ENCODE measurements at places on chromosomes 3 and 15.
A peak's percentile ranks its signal among the peaks of the same experiment; 100 is the strongest.

- DNase-seq, result no peak
Observed at GRCh38 chr3:37773911-37774310, 87.8 kb upstream of the CTDSPL start.

- DNase-seq, result no peak
Observed at GRCh38 chr3:120497818-120498217, 47.0 kb upstream of the FSTL1 start.

DNA sequence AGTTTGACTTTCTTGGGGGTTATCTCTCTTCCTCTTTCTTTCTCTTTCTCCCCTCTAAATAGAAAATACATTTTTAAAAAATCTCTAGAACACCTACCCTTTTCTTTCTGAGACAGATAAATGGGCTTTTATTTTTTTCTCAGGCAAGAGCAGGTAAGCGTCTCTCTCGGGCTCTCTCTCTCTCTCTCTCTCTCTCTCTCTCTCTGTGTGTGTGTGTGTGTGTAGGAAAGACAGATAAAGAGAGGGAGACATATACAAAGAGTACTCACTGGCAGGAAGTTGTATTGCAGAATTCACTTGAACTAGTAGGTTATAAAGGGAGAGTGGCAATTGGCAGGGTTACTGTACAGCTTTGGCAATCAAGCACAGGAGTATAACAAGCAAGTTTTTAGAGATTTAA is 118.1 kb upstream of the LSAMP start:
- DNase-seq, result no peak

DNA sequence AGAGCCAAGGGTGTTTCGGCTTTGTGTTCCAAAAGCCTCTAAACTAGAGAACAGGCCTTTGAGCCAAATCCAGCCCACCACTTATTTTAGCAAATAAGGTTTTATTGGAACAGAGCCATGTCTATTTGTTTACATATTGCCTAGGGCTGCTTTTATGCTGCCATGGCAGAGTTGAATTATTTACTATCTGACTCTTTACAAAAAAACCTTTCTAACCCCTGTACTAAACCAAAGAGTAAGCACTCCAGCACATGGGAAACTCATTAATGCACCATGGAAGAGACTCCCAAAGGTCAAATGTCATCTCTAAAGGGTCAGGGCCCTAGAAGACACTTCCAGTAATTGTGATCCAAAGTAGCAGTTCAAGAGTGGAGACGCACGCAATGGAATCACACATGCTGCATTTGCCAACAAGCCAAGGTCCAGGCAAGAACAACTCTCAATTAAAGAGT is 22.3 kb downstream of the OSBPL10 start:
- no peak for DNase-seq

DNA sequence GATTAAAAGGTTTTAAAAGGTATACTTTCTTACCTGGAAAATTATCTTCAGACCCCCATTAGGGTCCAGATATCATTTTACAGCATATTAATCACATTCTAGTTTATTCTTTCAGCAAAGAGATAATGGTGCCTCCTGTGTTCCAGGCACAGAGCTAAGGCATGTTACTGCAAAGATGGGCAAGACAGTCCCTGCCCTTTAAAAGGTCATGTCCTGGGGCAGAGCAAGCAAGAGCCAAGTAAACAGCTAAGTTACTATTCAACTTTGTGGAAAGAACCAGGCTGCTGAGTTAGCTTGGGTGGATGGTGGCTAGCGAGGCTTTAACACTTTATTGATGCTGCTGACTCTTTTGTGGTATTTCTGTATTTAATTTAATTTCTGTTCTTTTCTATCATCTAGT is 75.0 kb downstream of the LRRC28 start:
- DNase-seq, result no peak

- no peak for DNase-seq
Observed at GRCh38 chr3:79910337-79910736, 142.5 kb upstream of the ROBO1 start.

DNA sequence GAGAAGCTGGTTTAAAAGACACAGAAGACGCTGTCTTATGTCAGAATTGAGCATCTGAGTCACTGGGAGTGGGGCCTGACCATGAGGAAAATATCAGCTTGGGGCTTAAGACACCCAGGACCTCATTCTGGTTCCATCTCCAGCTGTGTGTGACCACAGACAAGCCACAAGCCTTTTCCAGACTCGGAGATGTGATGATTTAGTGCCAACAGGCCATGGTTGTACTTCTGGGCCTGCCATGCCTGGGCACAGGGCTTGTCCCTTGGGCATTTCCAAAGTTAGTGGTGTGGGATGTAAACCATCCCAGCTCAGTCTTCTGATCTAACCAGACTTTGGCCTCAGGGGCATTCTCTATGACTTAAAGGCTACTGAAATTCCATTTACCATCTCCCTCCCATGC is 269.8 kb downstream of the RYR3 start:
- no peak for DNase-seq

GRCh38 chr15:26562336-26562735 is 210.5 kb downstream of the GABRB3 start:
- DNase-seq, result no peak

GRCh38 chr3:191441687-191442086 is 19.3 kb upstream of the PYDC2 start:
- no peak for DNase-seq

GRCh38 chr3:134334901-134335280 is 39.4 kb downstream of the AMOTL2 start:
- DNase-seq, result no peak

DNA sequence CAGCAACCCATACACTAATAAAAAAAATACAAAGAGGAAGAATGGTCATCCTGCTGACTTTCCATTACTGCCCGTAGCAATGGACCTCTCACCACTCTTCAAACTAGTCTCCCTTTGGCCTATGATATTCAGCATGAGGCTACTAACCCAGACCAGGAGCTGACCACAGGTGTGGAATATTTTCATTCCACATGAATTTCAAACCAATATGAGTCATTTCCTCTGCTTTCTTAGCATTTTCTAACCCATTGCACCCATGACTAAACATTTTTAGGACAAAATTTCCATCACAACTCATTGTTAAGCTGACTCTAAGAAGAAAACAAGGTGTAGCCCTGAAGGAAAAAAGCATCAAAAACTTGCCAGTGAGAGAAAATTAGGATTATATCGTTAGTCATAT is 34.0 kb upstream of the ZPLD1 start:
- no peak for DNase-seq

GRCh38 chr3:134453631-134454030 is 32.2 kb downstream of the ANAPC13 start:
- no peak for DNase-seq

DNA sequence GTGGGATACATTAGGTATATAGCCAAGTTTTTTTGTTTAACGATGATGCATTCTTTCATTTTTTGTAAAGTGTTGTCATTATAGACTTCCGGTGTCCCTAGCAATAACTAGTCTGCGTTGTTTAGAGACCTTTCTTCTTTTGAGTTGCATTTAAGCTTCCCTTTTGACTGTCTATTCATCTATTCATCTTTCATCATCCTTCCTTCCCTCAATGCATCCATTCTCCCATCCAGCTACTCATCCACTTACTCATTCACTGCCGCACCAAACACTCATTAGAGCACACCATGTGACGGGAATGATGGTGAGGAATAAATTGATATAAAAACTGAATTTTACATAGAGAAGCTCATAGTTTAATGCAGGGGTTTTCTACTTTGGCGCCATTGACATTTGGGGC is 32.9 kb downstream of the OR4F15 start:
- no peak for DNase-seq

DNA sequence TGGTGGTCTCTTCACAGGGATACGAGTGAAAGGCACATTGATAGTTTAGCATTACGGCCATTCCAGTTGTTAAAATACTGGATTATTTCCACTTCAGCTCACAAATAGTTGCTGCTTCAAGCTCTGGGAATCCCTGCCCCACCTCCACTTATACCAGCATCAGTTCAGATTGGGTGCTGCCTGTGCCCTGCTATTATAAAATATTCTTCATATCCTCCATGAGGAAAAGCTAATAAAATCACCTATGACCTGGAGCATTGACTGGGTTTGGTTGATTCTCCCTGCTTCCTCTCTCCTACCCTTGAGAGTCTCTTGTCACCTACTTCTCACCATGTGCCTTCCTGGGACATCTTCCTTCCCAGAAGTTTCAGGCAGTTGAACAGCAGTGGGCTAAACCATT is 529.0 kb downstream of the MCTP2 start:
- DNase-seq, result no peak

DNA sequence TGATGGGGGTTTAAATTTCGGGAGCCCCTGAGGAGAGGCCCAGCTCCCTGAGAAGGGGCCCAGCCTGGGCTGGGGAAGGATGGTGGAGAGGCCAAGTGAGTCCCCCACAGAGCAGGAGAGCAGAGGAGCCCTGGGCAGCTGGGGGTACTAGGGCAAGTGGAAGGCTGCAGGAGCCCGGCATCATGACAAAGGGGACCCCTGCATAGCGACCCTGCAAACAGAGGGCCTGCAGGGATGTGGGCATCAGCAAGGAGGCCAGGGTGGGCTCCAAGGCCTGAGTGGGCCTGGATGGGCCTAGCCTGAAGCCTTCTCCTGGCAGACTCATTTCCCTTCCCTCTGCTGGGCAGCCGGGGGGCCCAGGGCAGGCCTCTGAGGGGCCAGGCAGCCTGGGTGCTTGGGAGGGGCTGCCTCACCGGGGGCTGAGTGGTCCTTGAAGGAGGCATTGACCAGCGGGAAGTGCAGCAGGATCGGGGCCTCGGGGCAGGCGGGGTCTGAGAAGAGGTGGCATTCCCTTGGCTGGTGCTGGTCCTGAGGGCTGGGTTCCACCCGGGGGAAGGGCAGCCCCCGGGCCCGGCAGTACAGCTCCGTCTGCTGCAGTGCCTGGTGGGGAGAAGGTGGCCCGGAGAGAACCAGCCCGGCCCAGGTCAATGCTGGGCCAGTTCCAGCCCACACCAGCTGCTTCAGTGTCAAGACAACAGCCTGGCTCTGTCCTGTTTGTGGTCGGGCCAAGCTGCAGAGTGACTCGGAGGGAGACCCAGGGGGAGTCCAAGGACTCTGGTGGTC is 24.7 kb downstream of the PLA2G4D start:
- DNase-seq, result no peak

- DNase-seq, result no peak
Observed at GRCh38 chr3:7950890-7951289, 550.7 kb upstream of the LMCD1 start.

DNA sequence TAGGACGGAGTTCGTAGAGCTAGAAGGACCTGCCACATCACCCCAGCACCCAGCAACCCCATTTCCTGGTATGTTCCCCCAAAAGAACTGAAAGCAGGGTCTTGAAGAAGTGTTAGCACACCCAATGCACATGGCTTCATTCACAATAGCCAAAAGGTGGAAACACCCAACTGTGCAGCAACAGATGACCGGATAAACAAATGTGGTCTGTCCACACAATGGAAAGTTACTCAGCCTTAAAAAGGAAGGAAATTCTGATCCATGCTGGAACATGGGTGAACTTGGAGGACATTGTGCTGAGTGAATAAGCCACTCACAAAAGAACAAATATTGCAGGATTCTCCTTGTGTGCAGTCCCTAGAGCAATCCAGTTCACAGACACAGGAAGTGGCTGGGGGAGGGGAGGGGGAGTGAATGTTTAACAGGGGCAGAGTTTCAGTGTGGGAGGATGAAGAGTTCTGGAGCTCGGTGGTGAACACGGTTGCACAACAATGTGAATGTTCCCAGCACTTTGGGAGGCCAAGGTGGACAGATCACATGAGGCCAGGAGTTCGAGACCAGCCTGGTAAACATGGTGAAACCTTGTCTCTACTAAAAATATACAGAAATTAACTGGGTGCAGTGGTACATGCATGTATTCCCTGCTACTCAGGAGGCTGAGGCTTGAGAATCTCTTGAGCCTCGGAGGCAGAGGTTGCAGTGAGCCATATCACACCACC is 157.5 kb downstream of the NUP210 start:
- no peak for DNase-seq

- no peak for DNase-seq
Observed at GRCh38 chr3:56720849-56721248, 37.8 kb upstream of the TASOR start.

GRCh38 chr15:76382987-76383728 is 46.6 kb downstream of the ISL2 start:
- no peak for DNase-seq

DNA sequence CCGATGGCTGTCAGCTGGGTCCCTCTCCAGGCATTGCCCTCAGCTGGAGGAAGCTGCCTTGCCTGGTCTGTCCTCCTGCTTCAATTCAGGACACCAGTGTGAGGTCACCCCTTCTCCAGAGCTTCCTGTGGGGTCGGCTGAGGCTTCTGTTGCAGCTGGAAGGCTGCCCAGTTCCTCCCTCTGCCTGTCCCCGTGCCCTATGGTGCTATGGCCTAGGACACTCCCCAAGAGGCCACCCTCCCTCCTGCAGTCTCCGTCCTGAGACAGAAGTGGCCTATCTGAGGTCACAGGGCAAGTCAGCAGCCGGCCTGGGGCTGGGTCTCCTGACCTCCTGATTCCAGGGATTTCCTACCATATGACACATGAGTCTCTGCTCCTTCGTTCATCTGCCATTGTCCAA is 57.9 kb downstream of the RASGRF1 start:
- no peak for DNase-seq

GRCh38 chr3:100401674-100402041 is 319 bp downstream of the LNP1 start:
- DNase-seq, result peak; percentile 16

DNA sequence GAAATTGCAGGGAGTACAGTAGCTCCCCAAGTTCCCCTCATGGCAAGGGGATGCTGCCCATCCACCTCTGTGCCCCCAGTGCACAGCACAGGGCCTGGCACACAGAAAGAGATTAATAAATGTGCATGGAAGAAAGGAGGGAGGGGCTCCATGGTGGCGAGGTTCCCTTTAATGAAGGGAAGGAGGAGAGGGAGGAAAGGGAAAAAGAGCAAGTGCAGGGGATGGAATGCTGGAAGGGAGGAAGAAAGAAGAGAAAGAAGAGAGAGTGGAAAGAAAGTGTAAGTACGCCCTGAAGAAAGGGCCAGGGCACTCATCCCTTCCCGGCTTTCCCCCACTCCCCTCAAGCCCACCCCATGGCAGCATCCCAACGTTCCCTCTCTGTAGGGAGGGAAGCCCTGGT is 1.5 kb upstream of the VIPR1 start:
- no peak for DNase-seq

- DNase-seq, result no peak
Observed at GRCh38 chr3:131353986-131354385, 27.6 kb upstream of the NUDT16 start.

DNA sequence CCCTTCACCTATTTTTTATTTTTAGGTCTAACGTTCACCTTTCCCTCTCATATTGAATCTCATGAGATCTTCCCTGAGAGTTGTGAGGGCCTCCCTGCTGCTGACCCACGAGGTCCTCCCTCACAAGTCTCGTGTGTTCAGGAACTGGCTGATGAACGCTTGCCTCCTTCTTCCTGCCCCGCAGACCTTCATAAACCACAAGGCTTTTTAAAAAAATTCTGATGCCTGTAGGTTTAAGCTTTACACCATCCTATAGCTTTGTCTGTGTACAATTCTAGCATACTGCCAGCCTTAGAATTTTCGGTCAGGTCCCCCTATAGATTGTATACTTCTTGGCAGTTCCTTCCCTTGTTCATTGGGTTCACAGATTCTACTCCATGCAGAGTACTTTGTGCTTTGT is 50.5 kb downstream of the CHST2 start:
- no peak for DNase-seq
